Activated CD4-positive, CD25-positive, alpha-beta regulatory T cell (primary cell): ENCODE measurements at places on chromosomes 16 and 17.

DNA sequence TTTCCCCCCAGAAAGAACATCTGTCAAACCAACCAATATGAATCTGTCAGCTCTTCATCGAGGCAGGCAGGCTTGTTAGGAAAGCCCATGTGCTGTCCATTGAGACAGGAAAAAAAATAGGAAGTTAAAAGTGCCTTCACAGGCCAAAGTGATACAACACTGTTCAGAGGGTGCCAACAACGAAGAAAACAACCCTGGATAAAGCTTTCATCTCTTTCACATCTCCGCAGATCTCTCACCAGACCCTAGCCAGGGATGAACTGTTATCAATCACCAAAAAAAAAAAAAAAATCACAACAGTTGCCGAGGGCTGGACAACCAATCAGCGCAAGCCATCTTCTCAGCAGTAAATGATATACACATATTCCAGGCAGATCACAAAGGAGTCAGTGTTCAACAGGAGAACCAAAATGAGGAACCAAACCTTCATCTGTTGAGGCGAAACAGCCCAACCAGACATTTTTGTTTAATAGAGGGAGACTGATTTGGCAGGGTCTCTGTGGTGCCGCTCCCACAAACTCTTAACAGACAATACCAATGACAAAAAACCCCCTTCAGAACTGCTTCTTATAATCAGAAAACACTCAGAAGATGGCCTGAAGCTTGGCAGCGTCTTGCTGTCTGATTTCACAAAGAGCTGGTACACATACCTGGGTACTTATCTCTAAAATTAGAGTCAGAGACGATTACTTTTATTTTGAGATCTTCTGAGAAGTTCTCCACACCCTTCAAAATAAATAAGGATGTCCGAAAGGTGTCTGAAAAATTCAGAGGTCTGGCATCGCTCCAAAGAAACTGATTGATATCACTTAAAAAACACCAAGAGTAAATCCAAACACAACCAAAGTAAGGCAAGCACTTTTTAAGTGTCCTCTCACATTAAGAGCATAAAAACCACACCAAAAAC is 1.8 kb downstream of the MAP3K14 start:
- no peak for DNase-seq

DNA sequence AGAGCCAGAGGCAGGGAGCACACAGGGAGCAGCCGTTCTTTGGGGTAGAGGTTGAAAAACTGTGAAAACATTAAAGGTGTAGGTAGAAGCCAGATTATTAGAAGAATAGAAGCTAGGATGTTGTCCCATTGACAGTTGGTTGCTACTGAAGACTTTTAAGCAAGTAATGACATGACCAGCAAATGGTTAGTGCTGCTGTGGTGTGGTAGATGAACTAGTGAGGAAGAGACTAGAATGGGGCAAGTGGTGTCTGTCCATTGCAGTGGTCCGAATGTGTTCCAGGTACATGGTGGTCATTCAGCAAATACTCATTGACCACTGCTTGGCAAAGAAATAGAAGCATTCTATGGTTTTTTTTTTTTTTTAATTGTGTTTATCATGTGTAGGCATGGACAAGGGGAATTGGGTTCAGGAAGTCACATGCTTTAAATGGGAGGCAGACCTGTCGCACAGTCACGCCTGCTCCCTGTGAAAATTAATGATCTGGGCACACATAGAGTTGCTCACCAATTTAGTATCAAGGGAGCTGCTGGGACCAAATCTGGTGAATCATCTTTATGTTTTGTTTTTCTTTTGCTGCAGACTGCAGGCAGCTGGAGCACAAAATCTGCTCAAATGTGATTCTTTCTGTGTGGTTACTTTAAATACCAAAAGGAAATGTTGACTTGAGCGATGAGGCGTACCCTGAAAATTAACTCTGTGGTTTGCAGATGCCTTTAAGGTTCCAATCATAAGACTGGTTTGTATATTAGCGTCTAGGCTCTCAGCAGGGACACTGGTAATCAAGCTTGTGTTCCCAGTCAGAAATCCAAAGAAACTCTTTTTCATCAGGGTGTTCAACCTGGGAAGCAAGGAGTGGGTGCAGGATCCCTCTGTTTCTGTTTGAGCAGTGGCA is 30.7 kb downstream of the YPEL2 start:
- DNase-seq, result no peak

- DNase-seq, result no peak
Observed at GRCh38 chr17:6605142-6605541, 35.4 kb downstream of the KIAA0753 start.

DNA sequence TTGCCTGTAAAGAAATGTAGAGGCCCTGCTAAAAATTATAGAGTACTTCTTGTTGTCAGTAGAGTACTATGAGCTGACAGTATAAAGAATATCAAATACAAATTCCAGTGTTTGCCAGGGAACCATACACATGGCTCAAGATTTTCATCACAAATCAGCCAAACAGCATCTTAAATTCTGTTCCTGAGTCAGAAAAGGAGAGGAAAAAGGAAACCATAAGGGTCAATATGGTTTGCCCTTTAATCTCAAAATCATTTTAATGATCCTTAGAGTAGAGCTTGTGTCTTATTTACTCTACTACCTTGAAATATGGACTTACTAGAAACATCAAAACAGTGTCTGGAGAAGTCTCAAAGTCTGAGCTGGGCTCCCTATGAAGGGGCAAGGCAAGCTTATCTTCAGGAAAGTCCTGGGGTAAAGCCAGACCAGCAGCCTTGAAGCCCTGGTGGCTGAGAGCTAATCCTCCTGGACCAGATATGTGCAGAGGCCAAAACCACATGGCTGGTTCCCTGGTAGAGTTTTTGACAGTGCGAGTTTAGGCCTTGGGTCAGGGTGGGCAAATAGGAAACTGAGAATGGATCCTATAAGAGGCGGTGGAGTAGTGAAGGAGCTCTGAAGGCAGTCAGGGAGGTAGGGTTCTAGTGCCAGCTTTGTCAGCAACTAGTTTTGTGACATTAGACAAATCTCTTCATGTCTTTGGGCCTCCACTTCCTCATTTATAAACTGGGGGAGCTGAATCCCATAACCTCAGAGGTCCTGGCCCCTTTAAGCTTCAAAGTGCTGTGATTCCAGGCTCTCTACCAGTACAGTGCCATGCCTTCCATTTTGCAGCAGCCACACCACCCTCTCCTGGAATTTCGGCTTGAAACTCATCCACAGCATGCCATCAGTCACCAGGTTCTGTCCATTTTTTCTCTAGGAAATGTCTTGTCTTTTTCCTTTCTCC is 38.9 kb downstream of the MRTFB start:
- DNase-seq, result no peak

- no peak for DNase-seq
Observed at GRCh38 chr16:26019381-26020242, 327.9 kb downstream of the HS3ST4 start.

DNA sequence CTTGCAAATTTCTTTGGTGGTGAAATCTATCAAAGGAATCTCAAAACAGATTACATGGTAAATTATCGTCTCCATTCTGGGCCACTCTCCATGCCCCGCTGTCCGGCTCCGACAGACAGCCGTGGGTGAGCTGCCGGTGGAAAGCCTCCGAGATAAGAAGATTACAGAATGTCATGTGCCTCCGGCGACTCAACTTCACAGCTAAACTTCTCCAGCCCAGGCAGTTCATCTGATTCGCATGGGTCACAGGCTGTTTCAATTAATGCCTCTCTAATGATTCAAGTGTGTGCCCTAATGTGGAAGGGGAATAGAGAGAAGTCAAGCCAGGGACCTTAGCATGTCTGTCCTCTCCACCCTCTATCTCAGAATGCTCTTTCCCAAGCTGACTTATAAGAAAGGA is 520.8 kb upstream of the ZFHX3 start:
- no peak for DNase-seq
